ENCODE measurements at places on chromosomes 13 and 19. TPM values are rescaled to one million over a fixed set of nuclear protein-coding genes. Genes with fewer than 3 reads are reported as not detected.

GRCh38 chr19:17264641-17264979 lies at the start of gene USHBP1:
Gene USHBP1 (minus strand): TSS chr19:17264745. CDS start chr19:17264299, 446 bp downstream.
- DNase-seq = no peak

DNA sequence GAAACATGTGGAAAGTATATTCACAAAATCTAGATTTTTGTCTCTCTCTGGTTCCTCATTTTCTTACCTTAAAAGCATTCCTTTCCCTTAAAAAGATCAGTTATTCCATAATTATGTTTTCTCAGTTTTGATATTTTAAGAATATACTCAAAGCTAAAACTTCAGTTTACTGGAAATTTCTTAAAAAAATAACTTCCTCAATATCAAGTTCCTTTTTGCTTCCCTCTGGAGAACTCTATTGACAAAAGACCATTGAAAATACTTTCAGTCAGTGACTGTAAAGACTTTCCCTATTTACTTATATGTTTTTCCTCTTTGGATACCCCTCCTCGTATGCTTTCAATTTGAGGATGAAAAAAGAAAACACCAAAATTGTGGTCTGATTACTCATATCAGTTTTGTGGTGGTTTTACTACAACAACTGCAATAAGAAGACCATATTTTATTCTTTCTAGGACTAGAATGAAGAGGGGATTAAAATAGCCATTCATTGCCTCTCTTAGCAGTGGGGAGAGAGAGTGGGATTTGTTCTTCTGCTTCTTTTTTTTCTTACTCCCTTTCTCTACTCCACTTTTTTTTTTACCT lies 113.2 kb downstream of the ESD start:
- DNase-seq = no peak

DNA sequence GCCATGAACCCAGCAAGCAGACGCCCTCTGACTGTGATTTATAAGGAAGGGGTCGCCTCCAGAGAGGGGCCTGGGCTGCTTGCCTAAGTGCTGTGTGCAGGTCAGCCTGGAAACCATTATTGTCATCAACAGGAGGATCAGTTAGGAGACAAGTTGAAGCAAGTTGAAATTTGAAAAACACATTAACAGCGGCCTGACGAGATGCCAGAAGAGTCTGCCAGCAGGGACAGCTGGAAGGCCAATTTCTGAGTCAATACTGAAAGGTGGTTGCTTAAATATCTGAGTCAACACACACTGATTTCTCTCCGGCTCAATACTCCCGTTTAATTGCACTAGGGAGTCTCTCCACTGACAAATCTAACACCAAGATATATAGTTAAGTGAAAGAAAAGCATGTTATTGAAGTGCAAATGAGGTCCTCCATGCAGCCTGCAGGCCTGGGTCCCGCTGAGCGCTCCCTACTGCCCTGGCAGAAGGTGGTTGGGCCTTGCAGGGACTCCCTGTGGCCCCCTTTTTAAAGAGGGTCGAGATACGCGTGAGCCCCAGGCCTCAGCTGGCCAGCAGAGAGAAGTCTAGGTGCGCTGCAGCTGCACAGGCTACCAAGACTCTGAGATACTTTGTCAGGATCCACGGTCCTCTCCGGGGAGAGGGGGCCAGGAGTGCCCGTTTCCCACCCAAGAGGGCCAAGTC lies 91.1 kb downstream of the RNASEH2B start:
- DNase-seq = peak; percentile 89

- DNase-seq = no peak
These were observed 135.9 kb downstream of the URI1 start for GRCh38 chr19:30077851-30078355.

DNA sequence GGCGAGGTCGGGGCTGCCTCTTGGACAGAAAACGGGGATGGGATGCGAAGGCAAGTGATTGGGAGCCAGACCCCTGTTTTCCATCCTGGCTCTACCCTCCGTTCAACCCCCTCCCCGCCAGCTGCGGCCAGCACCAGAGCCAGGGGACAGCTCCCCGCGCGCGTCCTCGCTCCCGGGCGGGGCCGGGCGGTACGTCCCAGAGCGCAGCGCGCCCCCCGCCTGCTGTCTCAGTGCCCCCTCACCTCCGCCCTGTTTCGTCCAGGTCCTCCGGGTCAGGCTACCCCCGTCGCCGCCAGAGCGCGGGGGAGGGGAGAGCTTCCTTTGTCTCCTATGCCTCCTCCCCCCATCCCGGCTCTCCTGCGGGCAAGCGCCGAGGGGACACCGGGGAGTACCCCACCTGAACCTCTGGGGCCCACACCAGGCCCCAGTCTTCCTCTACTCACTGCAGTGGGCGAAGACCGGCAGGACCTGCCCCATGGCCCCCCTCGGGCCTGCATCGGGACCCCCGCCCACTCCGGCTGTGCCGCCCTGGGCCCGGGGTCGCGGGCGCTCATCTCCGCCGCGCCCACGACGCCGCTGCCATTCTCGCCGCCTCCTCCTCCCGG lies 396 bp downstream of the RTN2 start:
- peak; percentile 62 for DNase-seq

The TMEM143 gene
- polyA plus RNA-seq = 9.9 TPM

The SSC5D gene
- 9.8 TPM for polyA plus RNA-seq

- DNase-seq = no peak
These were observed at the start of gene ERICH6B for GRCh38 chr13:45615501-45616101. Gene ERICH6B (minus strand): TSS chr13:45615739. CDS start chr13:45597005, 18,734 bp downstream.

The FAM32A gene
- 126 TPM for polyA plus RNA-seq

The FXYD7 gene
- polyA plus RNA-seq = not detected

The OR7G2 gene
- polyA plus RNA-seq = not detected

DNA sequence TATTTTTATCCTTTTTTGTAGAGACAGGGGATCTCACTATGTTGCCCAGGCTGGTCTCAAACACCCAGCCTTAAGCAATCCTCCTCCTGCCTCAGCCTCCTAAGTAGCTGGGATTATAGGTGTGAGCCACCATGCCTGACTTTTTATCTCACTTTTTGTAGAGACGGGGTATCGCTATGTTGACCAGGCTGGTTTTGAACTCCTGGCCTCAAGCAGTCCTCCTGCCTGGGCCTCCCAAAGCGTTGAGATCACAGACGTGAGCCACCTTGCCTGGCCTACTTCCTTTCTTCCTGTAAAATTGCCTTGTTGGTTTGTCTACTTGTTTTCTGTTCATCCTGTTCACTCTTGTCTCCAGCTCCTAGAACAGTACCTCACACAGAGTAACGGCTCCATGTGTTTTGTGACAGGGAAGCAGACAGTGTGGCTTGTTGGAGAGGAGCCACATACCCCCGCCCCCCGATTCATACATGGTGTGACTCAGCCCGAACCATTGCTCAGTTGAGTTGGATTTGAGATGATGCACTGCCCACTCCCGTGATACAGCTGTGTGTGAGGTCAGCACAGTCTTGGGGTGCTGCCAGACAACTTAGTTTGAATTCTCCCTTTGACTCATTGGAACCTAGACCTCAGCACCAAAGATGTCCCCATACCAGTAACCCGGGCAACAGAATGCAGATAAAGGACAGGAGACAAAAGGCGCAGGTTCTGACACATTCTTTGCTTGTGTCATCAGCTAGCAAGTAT lies 34.2 kb downstream of the GPR42 start:
- peak; percentile 99 for DNase-seq

The ZNF799 gene
- polyA plus RNA-seq = 2.2 TPM

GRCh38 chr13:92196591-92197256 lies 798.3 kb downstream of the GPC5 start:
- no peak for DNase-seq

DNA sequence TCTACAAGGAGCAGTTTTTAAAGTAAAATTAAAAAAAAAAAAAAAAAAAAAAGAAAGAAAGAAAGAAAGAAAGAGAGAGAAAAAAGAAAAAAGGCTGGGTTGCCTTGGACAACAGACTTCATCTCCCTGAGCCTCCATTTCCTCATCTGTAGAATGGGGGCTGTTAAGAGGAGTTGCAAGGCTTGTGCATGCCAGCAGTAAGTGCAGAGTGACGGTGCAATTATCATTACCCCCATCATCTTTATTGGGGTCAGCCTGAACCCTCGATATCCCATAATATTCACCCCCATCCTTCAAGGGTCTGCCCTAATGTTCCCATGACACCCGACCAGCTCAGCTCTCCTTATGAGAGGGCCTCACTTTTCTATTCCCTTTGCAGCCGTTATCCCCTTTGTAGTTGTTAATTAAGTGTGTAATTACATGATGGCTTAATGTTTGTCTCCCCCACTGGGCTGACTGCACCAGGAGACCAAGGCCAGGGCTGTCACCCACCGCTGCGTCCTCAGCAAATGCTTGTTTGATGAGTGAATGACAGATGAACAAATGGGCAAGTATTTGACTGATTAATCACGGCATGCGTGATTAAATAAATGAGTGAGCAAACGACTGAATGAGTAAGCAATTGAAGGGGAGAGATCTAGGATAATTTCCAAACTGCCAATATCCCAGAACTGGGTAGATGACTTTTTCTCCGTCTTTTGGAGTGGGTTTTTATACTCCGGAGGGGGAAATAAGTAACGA lies 10.1 kb downstream of the FOSB start:
- DNase-seq = peak; percentile 89

DNA sequence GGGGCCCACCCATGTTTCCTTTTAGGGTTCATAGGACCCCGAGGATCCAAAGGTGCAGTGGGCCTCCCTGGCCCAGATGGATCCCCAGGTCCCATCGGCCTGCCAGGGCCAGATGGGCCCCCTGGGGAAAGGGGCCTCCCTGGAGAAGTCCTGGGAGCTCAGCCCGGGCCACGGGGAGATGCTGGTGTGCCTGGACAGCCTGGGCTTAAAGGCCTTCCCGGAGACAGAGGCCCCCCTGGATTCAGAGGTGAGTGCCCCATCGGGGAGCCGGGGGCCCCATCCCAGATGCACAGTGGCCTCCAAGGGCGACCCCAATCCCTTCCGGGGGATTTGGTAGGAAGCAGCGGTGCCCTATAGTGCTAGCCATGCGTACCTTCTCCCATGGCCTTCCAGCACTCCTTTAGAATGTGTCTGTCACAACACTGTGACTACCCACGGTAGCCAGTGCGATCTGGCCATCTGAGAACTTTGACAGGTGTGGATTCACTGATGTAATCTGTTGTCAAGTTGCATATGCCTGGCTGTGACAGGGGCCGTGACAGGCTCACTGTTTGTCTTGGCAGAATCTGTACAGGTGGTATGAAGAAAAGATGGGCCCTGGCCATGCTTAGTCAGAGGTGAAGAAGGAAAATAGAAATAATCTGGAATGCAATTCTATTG lies 88.5 kb downstream of the RAB20 start:
- no peak for DNase-seq

The B3GNT8 gene
- polyA plus RNA-seq = 3.1 TPM

- DNase-seq = no peak
These were observed 43.8 kb downstream of the SERP2 start for GRCh38 chr13:44417446-44417845.
